LHCN-M2 (cell line): ENCODE measurements at places on chromosomes 2 and 18. TPM values are rescaled to one million over a fixed set of nuclear protein-coding genes. Genes with fewer than 3 reads are reported as not detected.
A peak's percentile ranks its signal among the peaks of the same experiment; 100 is the strongest.

The ACADL gene
- not detected in 2 replicates for total RNA-seq

The TMEM178A gene
- 0.06 and 0.40 TPM in 2 replicates for total RNA-seq

The EPC2 gene
- total RNA-seq = 11.8 and 13.8 TPM in 2 replicates

The G6PC2 gene
- total RNA-seq = not detected in 2 replicates

The SCYGR4 gene
- not detected in 2 replicates for total RNA-seq

The MYCN gene
- not detected in 2 replicates for total RNA-seq

The PRKRA gene
- total RNA-seq = 79.6 and 95.5 TPM in 2 replicates

The ZNF385B gene
- 0.13 and 0.17 TPM in 2 replicates for total RNA-seq

The VSNL1 gene
- total RNA-seq = 0.98 and 2.4 TPM in 2 replicates

The DNAJC5G gene
- not detected in 2 replicates for total RNA-seq

The GDF7 gene
- total RNA-seq = not detected in 2 replicates

The CHRNG gene
- 0.83 and 5.5 TPM in 2 replicates for total RNA-seq

The CNOT9 gene
- total RNA-seq = 64.6 and 82.1 TPM in 2 replicates

The SERPINB10 gene
- total RNA-seq = not detected in 2 replicates

The LIPT1 gene
- total RNA-seq = 5.2 and 7.1 TPM in 2 replicates

- no peak for DNase-seq
These were observed 124.6 kb downstream of the ATP9B start for GRCh38 chr18:79193826-79194225.

DNA sequence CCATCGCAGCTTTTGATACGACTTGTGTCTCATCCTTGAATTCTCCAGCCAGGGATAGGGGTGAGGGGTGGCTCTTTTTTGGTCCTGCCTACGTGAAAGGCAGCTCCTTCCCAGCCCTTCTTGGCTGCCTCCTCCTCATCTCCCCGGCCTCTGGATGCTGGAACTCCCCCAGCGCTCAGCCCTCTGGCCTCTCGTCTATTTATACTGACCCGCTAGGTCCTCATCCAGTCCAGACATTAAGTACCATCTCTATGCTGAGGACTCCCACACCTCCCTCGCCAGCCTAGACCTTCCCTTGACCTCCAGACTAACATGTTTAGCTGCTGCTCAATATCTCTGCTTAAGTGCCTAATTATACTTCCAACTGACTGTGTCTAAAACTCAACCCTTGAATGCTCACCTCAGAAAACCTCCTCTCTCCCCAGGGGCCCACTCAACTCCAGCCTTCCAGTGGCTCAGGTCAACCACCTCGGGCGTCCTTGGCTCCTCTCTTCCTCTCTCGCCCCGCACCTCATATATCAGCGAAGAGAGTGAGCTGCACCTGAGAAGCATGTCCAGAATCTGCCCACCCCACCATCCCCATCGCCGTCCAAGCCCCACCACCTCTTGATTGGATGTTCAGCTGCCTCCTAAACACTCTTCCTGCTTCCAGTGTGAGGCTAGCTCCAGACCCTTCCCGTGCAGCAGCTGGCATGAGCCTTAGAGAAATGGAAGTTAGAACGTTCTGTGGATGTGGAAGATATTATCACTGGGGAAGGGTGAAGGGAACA, 34.8 kb downstream of the TOGARAM2 start:
- no peak for DNase-seq

DNA sequence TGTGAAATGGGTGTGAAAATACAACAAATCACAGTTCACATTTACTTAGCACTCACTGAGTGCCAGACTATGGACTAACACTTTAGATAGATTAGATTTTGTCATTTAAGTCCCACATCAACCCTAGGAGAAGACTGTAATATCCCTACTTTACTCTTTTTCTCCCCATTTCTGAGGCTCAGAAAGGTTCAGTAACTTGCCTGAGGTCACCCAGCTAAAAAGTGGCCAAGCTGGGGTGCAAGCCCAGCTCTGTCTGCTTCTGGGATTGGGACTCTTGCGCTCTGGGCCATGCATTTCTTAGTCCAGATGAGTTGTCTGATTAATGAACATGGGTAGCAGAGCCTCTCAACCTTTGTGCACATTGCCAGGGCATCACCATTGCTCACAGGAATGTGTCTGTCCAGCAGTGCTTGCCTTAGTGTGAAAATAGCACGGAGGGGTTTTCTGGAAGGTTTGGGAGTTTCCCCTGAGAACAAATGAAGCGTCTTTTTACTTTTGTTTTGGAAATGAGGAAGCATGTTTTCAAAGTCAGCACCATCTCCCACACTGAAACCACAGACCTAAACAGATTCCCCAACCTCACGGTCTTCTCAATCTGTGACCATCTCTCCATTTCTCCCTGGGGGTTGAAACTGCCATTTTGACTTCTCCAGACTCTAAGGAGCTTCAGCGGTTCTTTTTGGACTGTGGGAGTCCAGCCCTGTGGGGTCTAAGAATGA, 31.9 kb downstream of the NRP2 start:
- DNase-seq = no peak

GRCh38 chr2:58794916-58795315, 553.8 kb upstream of the FANCL start:
- DNase-seq = no peak

DNA sequence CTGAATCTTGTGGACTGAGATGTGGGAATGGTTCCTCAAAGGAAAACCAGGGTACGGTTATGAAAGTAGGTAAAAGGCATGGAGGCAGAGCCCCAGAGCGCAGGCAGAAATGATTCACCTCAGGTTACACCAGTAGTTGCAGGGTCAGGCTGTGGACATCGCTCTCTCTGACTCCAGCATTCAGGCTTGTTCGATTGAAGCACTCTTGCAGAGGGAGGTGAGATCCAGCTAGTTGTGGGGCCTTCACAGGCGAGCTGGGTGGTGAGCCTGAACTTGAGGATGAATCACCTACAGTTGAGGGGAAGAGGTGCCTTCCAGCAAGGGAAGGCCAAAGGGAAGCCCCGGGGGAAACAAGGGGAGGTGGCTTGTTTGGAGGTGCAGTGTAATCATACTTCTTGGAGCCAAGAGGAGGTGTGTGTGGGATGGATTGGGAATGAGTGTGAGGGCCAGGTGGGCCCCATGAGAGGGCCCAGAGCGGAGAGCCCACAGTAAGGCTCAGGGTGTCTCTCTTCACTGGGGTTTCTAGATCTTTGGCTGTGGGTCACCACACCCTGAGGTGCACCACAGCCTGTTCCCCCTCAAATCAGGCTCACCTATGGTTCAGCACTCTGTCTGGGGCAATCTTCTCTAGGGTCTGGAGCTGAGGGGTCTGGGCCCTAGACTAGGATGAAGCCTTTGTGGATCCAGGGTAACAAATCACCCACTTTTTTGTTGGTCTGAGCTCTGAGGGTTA, 48.5 kb upstream of the MCFD2 start:
- no peak for DNase-seq

DNA sequence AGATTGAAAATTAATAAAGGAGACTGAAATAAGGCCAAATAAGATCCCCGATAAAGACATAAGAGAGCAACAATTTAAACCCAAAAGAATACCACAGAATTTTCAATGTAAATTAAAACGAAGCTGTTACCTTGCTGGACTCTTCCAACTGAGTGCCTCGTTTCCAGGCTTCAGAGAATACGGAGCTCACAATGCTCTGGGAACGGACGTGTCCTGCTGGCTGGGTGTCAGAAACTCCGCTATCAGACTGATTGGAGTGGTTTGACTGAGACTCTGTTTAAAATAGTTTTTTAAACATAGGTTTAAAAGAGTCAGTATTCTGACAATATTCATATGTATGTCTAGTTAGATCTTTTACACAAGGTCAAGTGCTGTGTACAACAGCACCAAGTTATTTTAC, 90.4 kb downstream of the RAPH1 start:
- DNase-seq = no peak

- DNase-seq = peak; percentile 69
These were observed 24.6 kb upstream of the SPP2 start for GRCh38 chr2:234025891-234026401.

GRCh38 chr2:127660291-127660578, 14.3 kb downstream of the GPR17 start:
- no peak for DNase-seq

DNA sequence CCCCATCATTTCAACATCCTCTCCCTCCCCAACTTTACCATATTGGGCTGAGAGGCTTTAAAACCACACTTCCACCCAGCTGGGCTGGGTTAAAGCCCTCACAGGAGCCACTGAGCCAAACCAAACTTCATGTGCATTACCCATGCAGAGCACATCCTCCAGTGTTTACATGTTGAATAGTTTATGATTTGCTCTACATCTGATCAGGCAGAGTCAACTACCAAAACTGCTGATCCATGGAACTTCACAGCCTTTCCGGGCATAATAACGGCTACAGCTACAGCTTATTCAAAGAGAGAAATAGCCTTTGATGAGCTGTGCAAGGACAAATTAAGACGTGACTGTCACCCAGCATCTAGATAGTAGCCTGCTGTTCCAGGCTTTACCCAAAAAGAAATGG, 39.0 kb downstream of the MAIP1 start:
- no peak for DNase-seq

- DNase-seq = no peak
These were observed 40.2 kb downstream of the EFEMP1 start for GRCh38 chr2:55883357-55883756.

- DNase-seq = peak; percentile 12
These were observed 118.4 kb downstream of the INO80D start for GRCh38 chr2:205967391-205968075.

DNA sequence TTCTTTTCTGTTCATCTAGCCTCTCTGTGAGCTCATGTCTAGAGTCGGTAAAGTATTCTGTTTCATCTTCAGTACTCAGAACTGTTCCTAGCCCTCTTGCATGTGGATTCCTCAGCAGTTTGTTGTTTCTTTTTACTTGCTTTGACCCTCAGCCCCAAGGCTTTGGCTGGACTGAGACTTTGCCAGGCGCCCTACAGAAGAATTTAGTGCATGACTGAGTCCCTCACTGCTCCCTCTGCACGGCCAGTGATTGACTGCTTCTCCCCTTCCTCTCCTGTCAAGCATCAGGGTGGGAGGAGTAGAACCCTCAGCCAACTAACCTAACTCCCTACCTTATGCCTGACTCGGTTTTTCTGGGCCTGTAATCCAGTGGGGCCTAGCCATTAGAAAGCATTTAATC, 109.8 kb downstream of the ESCO1 start:
- DNase-seq = no peak

DNA sequence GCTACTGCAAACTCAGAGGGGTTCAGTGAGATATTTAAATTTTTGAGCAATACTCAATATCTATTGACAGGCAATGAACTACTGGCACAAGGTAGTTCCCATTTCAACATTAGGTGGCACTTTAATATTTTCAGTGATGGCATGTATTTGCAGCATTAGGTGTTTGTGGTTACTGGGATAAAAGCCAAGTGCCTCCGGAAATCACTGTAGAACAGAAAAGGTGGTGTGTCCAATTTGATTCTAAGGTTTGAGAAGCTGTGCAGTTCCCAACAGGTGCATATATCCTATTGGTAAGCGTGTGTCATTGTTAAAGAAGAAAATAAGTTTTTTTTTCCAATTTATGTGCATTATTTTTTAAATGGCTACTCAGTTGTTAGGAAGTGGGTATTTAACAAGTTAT, 41.3 kb downstream of the NABP1 start:
- DNase-seq = no peak

DNA sequence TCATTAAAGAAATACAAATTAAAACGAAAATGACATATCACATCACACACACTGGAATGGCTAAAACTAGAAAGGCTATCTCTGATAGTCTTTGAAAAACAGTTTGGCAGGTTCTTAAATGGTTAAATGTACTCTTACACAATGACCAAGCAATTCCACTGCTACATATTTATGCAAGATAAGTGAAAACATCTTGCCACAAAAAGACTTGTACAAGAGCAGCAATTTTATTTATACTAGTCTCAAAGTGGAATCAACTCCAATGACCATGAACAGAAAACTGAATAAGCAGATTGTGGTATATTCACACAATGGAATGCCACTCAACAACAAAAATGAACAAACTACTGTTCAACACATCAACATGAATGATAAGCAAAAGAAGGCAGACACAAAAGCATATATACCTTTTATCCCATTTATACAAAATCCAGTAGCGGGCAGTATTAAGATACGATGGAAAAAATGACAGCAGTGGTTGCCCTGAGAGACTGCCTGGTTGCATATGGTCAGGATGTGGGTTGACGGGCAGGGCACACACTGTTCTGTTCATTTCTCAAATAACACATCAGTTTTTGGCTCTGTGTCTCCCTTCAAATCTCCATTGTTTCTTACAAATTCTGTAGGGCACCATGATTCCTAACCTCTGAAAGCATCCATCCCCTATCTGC, 25.4 kb downstream of the SP100 start:
- peak; percentile 75 for DNase-seq

GRCh38 chr18:78813936-78814710, 165.5 kb upstream of the SALL3 start:
- DNase-seq = no peak

GRCh38 chr2:187783446-187783845, 229.2 kb upstream of the TFPI start:
- DNase-seq = peak; percentile 66

GRCh38 chr18:57149531-57149930, 2.6 kb downstream of the BOD1L2 start:
- DNase-seq = no peak

DNA sequence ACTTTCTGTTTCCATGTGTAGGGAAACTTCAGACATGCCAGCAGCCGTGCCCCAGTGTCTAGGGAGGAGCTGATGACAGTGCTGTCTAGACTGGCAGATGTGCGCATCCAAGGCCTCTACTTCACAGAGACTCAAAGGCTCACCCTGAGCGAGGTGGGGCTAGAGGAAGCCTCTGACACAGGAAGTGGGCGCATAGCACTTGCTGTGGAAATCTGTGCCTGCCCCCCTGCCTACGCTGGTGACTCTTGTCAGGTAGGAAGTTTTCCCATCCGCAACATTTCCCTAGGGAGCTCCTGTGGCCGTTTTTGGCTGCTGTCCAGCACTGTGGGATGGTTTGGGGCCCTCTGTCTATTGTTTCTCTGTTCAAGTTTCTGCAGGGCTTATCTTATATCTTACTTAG, 143.1 kb upstream of the TTC39C start:
- DNase-seq = peak; percentile 33

DNA sequence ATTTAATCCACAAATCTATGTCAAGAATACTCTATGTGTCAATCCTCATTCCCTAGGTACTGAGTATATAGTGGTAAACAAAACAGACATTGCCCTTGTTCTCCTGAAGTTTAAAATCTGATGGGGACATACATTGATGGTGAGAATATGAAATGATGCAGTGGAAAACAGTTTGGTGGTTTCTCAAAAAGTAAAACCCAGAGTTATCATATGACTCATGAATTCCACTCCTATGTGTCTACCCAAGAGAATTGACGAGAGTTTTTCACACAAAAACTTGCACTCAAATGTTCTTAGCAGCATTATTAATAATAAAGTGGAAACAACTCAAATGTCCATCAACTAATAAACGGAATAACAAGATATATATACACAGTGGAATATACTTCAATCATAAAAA, 586.7 kb downstream of the CCDC85A start:
- peak; percentile 68 for DNase-seq

GRCh38 chr2:159106109-159106508, 137.7 kb downstream of the TANC1 start:
- DNase-seq = peak; percentile 53

DNA sequence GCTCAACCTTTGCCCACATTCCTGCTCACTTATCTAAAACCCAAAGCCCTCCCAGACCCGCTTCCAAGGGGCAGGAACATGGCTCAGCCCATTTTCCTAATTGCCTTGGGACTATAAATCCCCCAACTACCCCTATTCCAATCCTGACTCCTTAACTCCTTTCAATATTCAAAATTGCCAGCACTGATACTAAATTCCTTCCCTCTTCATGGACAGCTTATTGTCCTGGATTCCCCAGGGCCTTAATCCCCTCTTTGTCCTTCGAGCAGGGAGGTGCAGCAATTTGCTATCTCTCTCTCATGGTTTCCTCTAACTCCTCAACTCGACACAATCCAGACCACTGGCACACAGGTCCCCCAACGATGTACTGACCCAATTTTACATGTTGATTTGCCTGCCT, 99.1 kb downstream of the SLC25A12 start:
- no peak for DNase-seq

- DNase-seq = no peak
These were observed 47.0 kb upstream of the FOSL2 start for GRCh38 chr2:28345619-28346018.
